ENCODE measurements at places on chromosomes 2 and 18.

- no peak for DNase-seq
Measured at GRCh38 chr2:143771939-143772338, 642.7 kb downstream of the ARHGAP15 start.

- DNase-seq, result no peak
Measured at GRCh38 chr2:26251893-26252292, 7.2 kb downstream of the HADHB start.

- DNase-seq, result peak; percentile 21
Measured at GRCh38 chr2:60260639-60261296, 292.7 kb downstream of the BCL11A start.

GRCh38 chr2:196370381-196370780, 199.0 kb upstream of the STK17B start:
- DNase-seq, result no peak

GRCh38 chr18:56721031-56721430, 69.9 kb downstream of the WDR7 start:
- DNase-seq, result no peak

GRCh38 chr2:62042944-62043343, 137.5 kb downstream of the COMMD1 start:
- DNase-seq, result no peak

GRCh38 chr2:44759823-44760222, 181.7 kb upstream of the SIX3 start:
- no peak for DNase-seq

DNA sequence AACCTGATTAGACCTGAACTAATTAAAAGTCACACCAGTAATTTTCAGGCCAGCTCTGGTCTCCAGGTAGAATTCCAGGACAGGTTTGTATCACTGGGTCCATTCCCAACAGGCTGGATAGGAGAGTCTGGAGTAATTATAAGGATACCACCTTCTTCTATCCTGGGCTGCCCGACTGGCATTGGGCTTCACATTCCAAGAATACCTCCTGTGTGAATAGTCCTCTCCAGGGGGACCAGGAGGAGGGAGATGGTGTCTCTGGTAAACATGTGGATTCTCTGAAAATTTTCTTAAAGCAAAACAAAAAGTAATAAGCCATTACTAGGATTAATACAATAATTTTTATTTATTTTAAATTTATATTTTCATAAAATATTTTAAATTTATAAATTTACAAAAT, 17.3 kb downstream of the DUSP11 start:
- DNase-seq, result peak; percentile 56

GRCh38 chr2:128563348-128563687, 244.7 kb upstream of the HS6ST1 start:
- DNase-seq, result no peak

- DNase-seq, result no peak
Measured at GRCh38 chr2:26978061-26978596, 7.7 kb downstream of the MAPRE3 start.

DNA sequence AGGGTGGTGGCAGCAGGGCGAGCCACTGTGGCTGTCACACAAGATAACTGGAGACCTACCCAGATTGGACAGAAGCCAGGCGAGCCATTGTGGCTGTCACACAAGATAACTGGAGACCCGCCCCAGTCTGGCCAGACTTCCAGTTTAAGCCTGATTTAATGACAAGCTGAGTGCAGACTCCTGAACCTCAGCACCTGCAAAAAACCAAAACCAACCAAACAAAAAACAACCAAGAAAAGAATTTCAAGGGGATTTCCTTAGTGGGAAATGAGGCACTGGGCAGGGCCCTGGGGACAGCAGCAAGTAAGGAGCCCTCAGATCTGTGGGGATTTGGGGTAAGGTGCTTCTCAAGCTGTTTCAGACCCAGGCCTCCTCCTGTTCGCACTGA, 95.2 kb upstream of the BOD1L2 start:
- no peak for DNase-seq

GRCh38 chr2:149099298-149099697, 60.8 kb downstream of the LYPD6B start:
- DNase-seq, result no peak

- DNase-seq, result peak; percentile 22
Measured at GRCh38 chr2:240816584-240817495, 3.2 kb downstream of the KIF1A start.

- no peak for DNase-seq
Measured at GRCh38 chr2:179793238-179793637, 68.2 kb downstream of the ZNF385B start.

DNA sequence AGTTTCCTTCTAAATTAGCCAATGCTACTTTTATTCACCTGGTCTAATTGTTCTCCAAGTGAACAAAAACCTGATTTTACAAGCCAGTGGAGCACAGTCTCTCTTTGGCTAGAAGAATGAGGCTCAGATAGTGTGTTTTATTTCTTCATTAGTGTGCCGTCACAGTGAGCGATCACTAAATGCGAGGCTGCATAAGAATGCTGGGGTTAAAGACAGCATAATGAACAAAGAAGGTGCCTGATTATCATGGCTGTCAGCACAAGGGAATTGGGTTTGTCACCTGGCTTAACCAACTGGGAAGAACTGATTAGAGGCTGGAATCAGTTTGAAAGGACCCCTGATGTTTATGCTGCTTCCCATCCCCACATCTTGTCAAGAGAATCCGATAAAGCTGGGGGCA, 76.4 kb downstream of the EPHA4 start:
- DNase-seq, result no peak

DNA sequence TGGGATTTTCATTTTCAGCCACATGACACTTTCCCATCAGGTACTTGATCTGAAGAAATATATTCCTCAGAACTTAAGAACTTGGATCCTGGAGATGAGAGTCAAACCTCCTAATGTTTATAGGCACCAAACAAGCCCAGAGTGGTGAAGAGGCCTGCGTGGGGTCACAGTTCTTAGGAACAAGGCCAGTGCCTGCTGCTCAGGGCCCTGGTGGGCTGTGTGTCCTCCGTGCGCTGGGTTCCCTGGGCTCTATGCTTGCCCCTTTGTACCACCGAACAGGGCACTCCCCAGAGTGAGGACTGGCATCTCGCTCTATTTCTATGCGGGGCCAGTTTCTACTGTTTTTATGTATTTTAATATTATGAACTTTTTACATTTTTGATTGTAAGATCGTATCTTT, 76.0 kb upstream of the RBM44 start:
- no peak for DNase-seq

- DNase-seq, result no peak
Measured at GRCh38 chr2:120415728-120416509, 70.0 kb downstream of the INHBB start.

Data from 8988T (cell line).